Activated T-helper 2 cell treated with anti-CD3 and anti-CD28 coated beads, Interferon-gamma antibody, Interleukin-2, Interleukin-4, amounts not matched to agents 10 μg/mL and 5 μg/mL and 100 μg/mL, durations not matched to agents 14 hours and 24 hours and 36 hours (primary cell): ENCODE measurements at places on chromosomes 3 and 15.

DNA sequence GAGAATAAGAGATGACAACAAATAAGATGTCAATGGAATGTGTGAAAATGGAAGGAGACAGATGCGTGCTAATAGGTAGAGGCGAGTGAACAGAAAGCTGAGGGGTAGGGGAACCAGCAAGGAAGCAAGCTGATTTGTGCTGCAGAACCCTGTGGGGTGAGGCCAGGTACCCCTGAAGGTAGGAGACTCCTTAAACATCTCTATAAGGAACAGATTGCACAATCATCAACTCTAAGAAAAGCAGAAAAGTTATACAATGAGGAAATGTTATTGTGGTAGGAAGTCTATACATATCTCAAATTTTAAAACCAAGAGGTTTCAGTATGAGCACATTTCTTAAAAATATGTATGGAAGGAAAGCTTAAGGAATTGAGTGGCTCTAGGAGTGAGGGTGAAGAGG, 315.0 kb upstream of the TPM1 start:
- no peak for DNase-seq

DNA sequence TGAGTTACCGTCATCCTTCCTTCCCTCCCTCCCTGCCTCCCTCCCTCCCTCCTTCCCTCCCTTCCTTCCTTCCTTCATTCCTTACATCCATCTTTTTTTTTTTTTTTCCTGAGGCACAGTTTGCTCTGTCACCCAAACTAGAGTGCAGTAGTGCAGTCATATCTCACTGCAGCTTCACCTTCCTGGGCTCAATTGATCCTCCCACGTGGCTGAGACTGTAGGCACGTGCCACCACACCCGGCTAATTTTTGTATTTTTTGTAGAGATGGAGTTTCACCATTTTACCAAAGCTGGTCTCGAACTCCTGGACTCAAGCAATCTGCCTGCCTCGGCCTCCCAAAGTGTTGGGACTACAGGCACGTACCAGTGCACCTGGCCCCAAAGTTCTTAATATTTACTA, 25.8 kb downstream of the USP3 start:
- no peak for DNase-seq

DNA sequence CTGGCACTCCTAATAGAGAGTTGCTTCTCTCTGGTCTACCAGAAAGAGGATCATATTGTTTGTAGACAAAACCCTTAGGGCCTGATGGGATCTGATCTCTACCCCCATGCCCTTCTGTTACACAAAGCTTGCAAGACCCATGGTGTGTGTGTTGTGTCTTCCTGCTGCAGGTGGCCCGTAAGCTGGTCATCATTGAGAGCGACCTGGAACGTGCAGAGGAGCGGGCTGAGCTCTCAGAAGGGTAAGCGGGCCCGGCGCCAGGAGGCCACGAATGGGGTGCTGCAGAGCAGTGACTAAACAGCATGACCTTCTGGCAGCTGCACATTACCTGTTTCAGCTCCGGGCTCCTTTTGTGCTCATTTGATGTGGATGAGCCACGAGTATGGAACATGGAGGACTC, 18.2 kb downstream of the TPM1 start:
- DNase-seq: no peak

GRCh38 chr3:99534951-99535704, 103.3 kb upstream of the COL8A1 start:
- no peak for DNase-seq

DNA sequence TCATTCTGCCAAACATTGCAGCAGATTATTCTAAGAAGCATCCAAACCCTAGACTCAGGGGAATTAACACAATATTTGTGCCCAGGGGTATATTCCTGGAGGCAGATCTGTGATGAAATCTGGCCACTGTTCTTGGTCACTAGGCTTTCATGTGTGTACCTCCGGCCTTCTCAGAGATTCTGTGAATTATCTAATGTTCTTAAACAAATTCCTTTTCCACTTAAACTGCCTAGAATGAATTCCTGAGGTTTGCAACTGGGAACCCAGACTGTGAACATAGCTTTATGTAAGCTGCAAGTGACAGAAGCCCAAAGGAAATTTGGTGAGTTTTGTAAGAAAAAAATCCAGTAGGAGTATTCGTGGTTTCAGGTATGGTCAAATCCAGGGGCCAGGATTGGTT, 20.7 kb upstream of the CTNNB1 start:
- DNase-seq: no peak

GRCh38 chr3:98565237-98565643, 28.2 kb downstream of the CPOX start:
- DNase-seq: no peak

- no peak for DNase-seq
These were observed 1060.2 kb downstream of the ROBO1 start for GRCh38 chr3:78707609-78708008.

- no peak for DNase-seq
These were observed 210.0 kb upstream of the PPP2R3A start for GRCh38 chr3:135755330-135756105.

- DNase-seq: no peak
These were observed 232.0 kb downstream of the CLSTN2 start for GRCh38 chr3:140166861-140167599.

GRCh38 chr3:194001728-194002459, 134.1 kb upstream of the HES1 start:
- DNase-seq: no peak

DNA sequence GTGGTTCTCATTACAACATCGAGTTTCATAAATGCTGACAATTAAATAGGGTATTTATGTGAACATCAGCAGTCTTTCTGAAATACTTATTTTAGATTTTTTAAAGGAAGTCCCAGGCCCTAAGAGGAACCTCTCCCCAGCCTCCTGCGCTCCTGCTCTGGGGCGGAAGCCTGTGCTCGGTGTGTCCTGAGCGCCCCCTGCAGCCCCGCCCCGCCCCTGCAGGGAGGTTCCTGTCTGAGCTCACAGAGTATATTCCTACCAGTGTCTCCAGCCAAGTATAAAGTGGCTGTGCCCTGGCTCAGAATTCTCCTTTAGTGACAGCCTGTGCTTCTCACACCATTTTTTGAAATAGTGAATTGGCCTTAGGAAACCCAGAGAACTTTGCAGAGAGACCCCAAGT, 567.9 kb downstream of the GOLGA6L6 start:
- no peak for DNase-seq

DNA sequence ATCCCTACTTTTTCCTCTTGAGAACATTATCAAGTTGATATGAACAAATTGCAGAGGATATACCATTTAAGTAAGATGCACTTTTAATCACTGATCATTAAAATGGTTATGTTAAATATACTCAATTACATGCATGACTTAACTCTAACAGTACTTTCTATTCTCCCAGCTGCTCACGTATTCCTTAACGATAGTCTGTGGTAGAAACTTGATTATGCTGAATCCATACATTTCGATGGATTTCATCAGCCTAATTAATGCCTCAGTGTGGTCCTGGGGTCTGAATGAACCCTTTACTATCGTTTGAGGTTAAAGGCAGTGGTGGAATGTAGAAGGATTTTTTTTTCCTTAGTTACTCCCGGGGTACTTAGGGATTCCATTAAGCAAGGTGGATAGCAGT, 18.6 kb downstream of the SOX2 start:
- DNase-seq: no peak

GRCh38 chr15:82159922-82160321, 102.6 kb downstream of the EFL1 start:
- DNase-seq: no peak

DNA sequence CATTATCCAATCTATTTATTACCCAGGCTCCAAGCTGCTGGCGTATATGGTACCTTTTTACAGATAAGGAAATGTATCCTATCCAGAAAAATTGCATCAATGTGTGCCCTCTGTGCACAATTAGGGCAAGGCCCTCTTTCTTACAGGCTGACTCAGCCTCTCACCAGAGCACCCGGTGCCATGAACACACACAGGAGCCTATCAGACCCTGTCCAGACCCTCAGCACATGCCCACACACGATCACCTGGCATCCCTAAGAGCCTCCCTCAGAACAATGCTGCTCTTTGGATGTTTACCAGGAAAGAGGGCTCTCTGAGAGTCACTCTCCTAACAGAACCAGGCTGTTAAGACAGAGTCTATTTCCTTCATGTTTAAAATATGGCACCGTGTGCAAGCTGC, 460.0 kb upstream of the TBL1XR1 start:
- no peak for DNase-seq

- DNase-seq: no peak
These were observed 31.1 kb downstream of the TNK2 start for GRCh38 chr3:195877136-195877715.

GRCh38 chr3:152362086-152362485, 93.4 kb downstream of the MBNL1 start:
- no peak for DNase-seq

DNA sequence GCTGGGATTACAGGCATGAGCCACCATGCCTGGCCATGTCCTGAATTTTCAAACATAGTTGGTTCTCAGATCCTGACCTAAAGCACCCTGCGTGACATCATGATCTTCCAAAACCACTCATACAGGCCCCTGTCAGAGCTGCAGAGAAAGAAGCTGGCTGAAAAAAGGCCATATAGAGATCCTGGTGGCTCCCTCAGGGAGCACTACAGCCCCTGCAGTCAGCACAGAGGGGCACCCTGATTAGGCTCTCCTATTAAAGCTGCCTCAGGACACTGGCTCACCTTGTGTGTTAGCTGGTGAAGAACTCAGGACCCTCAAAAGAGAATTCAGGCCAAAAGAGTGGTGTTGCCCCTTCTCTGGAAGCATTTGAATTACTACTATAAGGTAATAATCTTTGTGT, 249.7 kb upstream of the MCTP2 start:
- DNase-seq: no peak
